CD4-positive, alpha-beta T cell treated with Interleukin-6 at 100 ng/mL for 8 hours (primary cell): ENCODE measurements at places on chromosomes 3 and 15.

DNA sequence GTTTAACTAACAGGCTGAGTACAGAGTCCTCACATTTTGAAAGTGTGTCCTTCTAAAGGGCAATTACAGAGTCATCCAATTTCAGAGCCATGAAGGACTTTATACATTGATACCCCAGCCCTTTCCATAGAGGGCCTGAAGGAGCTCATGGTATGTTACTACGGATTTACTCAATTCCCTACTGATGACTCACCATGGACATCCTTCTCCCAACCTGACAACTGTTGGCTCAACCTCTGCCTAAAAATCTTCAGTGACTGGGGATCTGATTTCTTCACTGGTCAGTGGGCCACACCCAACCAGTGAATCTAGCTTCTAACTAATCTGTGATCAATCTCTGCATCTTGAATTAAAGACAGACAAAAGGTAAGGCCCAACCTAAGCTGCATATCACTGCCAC is 963.4 kb upstream of the CFAP20DC start:
- no peak for DNase-seq

GRCh38 chr15:69587723-69588426 is 135.3 kb downstream of the RPLP1 start:
- DNase-seq = no peak

GRCh38 chr3:197216169-197216860 is 82.1 kb downstream of the DLG1 start:
- DNase-seq = no peak

GRCh38 chr15:78873793-78874765 is 1.4 kb downstream of the MORF4L1 start:
- peak; percentile 15 for DNase-seq

GRCh38 chr3:34360713-34361112 is 562.3 kb downstream of the PDCD6IP start:
- no peak for DNase-seq

DNA sequence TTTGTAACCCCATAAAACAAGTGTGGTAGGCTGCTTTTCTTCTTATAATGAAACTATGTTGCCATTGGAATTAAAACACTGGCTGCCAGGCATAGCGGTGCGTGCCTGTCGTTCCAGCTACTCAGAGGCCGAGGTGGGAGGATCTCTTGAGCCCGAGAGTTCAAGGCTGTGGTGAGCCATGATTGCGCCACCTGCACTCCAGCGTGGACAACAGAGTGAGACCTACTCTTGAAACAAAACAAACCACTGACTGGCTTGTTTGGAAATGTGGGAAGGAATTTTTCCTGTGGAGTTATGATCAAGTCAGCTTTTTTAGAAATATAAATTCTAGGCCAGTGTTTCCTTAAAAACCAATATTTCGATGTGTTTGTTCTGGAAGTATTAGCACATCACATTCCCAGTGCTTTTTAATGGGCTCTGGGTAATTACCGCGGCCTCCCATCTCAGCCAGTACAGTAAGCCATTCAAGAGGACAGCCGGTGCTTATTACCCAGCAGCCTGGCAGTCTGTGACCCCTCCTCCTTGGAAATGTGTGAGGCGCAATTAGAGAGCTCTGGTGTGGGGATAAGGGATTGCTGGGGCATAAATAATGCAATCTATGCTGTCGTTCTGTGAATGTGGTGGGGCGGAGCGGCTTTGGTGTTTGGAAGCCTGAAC is 58.3 kb upstream of the TRAK1 start:
- DNase-seq = no peak

GRCh38 chr3:126685493-126685892 is 18.5 kb upstream of the CHCHD6 start:
- no peak for DNase-seq

DNA sequence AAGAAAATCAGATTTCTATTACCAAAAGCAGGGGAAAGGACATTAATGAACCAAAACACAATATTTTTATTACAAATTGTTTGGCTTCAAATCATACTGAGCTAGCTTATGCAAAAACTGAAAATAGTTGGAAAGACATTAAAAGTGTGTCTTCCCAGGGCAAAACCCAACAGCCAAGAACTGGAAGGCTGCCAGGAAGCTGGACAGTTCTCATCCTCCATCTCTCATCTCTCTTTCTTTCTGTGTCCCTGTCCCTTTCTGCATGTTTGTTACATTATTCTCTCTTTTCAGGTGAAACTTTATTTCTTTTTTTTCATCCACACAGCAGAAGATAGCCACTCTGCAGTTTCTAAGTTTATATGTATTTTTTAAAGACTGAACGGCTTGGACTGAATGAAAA is 41.1 kb upstream of the SNTN start:
- no peak for DNase-seq
